ENCODE measurements at places on chromosomes 16 and 17. TPM values are rescaled to one million over a fixed set of nuclear protein-coding genes. Genes with fewer than 3 reads are reported as not detected.

DNA sequence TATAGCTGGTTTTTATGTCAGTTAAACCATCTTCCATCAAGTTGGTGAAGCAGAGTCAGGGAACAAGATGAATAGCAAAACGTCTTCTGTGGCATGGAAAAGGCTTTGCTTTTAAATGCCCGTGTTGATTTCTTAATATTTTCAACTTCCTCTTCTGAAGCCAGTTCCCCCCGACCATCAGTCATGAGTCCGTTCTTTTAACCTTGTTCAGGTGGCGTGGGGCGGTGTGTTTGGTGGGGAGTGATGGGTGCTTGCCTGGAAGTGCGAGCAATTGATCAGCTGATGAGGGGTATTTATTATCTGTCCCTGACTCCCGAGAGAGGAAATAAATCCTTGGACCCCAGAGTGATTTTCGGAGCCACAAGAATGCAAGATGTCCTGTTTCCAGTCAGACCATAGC lies 147.1 kb downstream of the WWOX start:
- no peak for DNase-seq

- peak; percentile 68 for DNase-seq
Measured at GRCh38 chr17:31318298-31318801, 3.1 kb downstream of the EVI2A start.

The WNK4 gene
- total RNA-seq: not detected

The OSBPL7 gene
- 5.4 TPM for total RNA-seq

GRCh38 chr17:72702998-72703397 lies 389.5 kb downstream of the SLC39A11 start:
- no peak for DNase-seq

DNA sequence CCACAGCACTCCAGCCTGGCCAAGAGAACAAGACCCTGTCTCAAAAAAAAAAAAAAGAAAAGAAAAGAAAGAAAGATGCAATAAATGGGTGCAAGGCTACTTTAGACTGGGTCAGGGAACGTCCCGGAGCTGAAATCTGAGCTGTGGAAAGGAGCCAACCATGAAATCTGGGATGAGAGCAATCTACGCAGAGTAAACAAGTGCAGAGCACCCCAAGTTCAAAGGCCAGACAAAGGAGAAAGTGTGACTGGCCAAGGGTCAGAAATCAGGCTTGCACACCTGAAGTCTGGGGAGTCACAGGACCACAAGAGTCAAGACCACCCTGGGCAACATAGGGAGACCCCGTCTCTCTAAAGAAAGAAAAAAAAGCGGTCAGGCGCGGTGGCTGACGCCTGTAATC lies 2.8 kb downstream of the SHMT1 start:
- DNase-seq: no peak

The NUDT7 gene
- 46.0 TPM for total RNA-seq

GRCh38 chr16:10667239-10667638 lies 27.5 kb downstream of the TEKT5 start:
- DNase-seq: no peak

The PRMT7 gene
- total RNA-seq: 28.9 TPM

DNA sequence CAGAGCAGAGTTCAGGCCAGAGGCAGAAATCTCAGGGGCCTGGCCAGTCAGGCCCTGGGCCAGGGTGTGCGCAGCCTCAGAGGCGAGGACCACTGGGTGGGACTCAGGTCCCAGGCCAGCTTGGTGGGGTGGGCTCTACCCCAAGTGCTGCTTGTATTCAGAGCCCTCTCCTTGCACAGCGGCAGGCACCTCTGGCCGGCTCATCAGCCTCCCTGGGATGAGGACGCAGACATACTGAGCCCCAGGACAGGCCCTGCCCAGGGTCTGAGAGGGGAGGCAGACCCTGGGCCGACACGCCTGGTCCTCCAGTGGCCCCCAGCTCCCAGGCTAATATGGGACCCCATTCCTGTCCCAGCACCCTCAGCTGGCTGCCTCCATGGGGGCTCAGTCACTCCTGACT lies 7.6 kb upstream of the IL27 start:
- no peak for DNase-seq

DNA sequence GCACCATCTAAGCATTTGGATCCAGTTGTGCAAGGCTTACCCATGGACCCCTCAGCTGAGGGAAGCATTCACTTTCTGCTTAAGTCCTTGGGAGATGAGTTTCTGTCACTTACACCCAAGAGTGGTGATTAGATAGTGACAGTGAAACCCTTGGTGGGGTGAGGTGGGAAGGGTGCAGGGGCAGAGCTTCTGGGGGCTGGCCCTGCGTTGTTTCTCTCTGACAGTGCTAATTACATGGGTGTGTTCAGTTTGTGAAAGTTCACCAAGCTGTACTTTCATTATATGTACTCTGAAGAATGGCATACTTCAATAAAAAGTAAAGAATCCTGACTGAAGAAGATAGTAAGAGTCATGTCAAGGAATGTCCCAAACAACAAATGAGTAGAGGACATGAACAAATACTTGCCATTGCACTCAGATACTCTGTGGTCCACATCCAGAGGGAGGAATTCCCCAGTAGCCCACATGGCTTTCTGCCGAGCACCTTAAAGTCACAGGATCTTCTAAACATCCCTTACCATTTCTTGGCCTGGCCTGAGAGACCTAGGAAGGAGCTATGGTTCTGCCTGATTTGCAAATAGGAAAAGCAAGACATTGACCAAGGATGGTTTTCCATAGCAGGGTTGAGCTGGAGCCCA lies 8.4 kb downstream of the CHST6 start:
- DNase-seq: no peak

DNA sequence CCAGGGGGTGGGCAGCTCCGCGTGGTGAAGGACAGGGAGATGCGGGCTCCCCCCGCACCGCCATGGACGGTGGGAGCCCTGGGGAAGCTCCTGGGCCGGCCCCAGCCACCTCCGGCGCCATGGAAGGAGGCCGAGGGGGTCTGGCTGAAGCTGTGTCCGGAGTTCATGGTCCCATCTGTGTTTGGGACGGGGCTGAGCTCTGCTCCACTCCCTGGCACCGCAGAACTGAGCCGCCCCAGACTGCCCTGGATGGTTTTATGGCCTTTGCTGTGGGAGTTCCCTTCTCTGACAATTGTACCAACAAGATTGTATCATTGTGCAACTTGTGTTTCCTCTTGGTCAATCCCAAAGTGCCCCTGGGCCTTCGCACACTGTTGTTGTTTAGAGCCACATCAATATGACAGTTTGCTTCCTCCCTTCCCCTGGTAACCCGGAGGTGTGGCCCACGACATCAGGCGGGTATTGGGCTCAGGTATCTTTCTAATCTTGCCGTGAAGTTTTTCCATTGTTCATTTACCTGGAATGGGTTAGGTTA lies 942 bp downstream of the KRT23 start:
- peak; percentile 66 for DNase-seq

The RTN4RL1 gene
- total RNA-seq: 3.2 TPM

- no peak for DNase-seq
Measured at GRCh38 chr16:2019921-2020831, 591 bp downstream of the NPW start.

- DNase-seq: no peak
Measured at GRCh38 chr17:77072670-77073069, 68.1 kb upstream of the SEC14L1 start.

The CNP gene
- 28.2 TPM for total RNA-seq

GRCh38 chr16:21563676-21564075 lies 35.7 kb upstream of the METTL9 start:
- peak; percentile 27 for DNase-seq

- DNase-seq: no peak
Measured at GRCh38 chr17:345261-345660, 7.3 kb downstream of the RPH3AL start.

- DNase-seq: no peak
Measured at GRCh38 chr16:86579268-86580062, 1.1 kb downstream of the FOXL1 start.

- no peak for DNase-seq
Measured at GRCh38 chr16:73196670-73197069, 148.7 kb upstream of the ZFHX3 start.

DNA sequence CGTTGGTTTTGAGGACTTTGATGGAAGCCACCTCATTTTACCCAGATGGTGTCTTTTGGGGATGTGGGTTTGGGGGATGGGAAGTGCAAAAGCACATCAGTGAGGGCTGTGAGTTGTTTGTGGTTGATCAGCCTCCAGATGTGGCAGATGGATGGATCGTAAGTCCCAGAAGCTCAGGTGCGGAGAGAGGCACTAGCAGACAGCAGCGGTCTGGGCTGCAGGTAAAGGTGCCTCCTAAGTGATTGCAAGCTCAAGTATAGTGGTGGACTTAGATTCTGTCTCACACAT lies 18.0 kb downstream of the HS3ST3B1 start:
- DNase-seq: no peak

The CIAO3 gene
- 32.2 TPM for total RNA-seq

DNA sequence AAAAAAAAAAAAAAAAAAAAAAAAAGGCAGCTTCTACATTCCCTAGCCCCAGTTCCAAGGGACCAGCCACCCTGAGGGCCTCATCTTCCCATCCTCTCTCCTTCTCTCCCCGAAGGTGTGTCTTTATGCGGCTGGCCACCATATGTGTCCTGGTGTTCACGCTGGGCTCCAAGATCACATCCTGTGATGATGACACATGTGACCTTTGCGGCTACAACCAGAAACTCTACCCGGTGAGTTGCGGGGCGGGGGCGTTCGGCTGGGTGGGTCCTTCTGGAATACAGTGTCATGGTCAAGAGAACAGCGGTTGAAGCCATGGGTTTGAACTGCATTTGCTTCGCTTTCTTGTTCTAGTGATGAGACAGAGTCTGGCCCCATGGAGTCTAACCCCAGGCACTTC lies 22.6 kb upstream of the COQ7 start:
- no peak for DNase-seq

- DNase-seq: no peak
Measured at GRCh38 chr16:75025761-75026160, 26.9 kb downstream of the ZNRF1 start.

The KRTAP4-6 gene
- not detected for total RNA-seq

DNA sequence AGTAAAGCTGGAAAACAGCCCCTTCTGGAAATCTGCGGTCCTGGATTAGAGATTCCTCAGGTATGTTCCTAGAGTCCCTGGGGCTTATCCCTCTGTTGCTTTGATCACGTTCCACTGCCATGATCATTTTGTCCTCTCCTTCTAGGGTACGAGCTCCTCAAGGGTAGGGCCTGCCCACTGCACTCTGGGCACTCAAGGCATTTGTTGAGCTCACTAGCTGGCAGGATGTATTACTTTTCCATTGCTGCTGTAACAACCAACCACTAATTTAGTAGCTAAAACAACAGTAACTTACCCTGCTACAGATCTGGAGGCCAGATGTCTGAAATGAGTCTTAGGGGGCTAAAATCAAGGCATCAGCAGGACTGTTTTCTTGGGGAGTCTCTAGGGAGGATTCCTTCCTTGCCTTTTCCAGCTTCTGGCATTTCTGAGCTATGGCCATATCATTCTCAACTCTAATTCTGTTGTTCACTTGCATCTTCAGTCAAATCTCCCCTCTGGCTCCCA lies 65.7 kb downstream of the ARSG start:
- no peak for DNase-seq

DNA sequence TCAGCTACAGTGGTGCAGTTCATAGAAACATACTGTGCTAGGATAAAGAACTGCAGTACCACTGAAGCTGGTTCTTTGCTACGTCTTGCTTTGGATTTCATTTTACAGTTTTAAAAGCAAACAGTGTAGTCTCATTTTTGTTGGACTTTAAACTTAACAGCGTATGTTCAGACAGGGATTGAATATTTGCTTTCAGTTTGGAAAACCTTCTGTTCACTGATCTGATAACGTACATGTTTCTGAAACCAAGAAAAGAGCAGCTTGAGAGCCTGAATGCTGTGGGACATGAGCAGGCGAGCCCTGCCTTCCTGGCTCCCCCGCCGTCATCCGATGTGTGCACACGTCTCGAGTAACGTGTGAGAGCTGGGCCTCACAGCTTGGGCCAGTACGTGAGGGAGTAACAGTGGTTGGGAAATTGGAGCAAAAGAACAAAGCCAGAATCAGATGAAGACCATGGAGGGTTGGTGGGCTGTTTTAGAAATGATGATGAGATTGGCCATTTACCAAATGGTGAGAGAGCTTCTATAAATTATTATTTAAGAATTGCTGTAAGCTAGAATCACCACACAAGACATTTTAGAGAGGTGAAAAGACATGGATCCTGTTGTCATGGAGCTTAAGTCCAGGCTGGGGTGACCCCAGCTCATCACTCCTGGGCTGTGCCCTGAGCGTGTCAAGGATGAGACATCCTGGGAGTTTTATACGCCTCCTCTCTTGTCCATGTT lies 20.8 kb upstream of the CLEC18C start:
- DNase-seq: no peak

The CDRT15L2 gene
- not detected for total RNA-seq

The WSCD1 gene
- total RNA-seq: 10.6 TPM

The PMFBP1 gene
- 0.19 TPM for total RNA-seq

- no peak for DNase-seq
Measured at GRCh38 chr16:15553313-15554088, 89.5 kb downstream of the MARF1 start.

The CTRL gene
- 0.81 TPM for total RNA-seq

The CTRB2 gene
- not detected for total RNA-seq

The IRX3 gene
- total RNA-seq: 38.8 TPM

The LHX1 gene
- not detected for total RNA-seq

DNA sequence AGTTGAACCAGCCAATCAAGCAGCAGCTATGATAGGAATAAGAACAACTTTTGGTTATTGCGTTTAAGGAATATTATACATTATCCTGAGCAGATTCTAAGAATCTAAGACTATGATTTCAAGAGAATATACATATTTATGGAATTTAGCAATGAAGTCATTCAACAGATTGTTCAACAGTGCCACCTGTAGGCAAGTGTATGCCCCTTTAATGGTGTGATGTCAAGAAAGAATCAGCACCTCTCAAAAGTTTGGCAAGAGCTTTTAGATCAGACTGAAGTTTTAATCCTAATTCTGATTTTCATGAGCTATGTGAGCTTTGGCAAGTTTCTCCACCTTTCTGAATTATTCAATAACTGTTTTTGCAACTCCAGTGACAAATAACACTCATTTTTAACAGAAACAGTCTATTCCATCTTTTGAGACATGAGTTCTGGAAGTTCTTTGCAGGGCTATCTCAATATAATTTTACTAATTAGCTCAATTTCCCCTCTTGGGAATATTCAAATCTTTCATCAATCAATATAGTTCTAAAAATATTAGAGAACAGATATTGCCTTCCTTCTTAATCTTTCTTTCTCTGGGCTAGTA lies 474.3 kb upstream of the TOM1L1 start:
- no peak for DNase-seq

GRCh38 chr17:70144260-70144846 lies 25.0 kb upstream of the KCNJ2 start:
- DNase-seq: no peak

GRCh38 chr17:40315678-40316570 lies 6.9 kb downstream of the RARA start:
- DNase-seq: no peak

The RPL38 gene
- total RNA-seq: 747 TPM

The TERB1 gene
- not detected for total RNA-seq

DNA sequence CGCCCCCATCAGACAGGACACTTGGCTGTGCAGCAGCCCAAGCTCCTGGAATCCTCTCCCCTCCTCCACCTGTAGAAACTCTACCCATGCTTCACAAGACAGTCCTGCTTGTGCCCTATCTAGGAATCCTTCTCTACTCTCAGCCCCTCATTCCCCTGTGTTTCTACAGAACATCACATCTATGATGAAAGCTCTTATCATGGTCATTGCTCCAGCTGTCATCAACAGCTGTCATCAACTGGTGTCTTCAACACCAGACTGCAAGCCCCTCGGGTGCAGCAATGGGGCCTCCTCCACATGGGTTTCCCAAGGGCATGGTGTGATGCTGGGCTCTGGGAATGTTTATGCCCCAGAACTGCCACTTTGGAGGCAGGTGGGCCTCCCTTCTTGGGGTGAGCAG lies 21.1 kb upstream of the CDRT4 start:
- no peak for DNase-seq

GRCh38 chr16:73669535-73670274 lies 621.8 kb upstream of the ZFHX3 start:
- no peak for DNase-seq
